Sigmoid colon (tissue), 7 donors: ENCODE measurements at places on chromosomes 4 and X.

GRCh38 chr4:3128976-3129375 lies 54.5 kb downstream of the HTT start:
- H3K36me3 ChIP-seq, result peaks cover 69% of the 10 kb centered on the region
- H3K27ac ChIP-seq, result no peak overlapping the region
- H3K27me3 ChIP-seq, result no peaks in the 10 kb centered on the region
- H3K4me3 ChIP-seq, result no peak overlapping the region
- no peak for DNase-seq

DNA sequence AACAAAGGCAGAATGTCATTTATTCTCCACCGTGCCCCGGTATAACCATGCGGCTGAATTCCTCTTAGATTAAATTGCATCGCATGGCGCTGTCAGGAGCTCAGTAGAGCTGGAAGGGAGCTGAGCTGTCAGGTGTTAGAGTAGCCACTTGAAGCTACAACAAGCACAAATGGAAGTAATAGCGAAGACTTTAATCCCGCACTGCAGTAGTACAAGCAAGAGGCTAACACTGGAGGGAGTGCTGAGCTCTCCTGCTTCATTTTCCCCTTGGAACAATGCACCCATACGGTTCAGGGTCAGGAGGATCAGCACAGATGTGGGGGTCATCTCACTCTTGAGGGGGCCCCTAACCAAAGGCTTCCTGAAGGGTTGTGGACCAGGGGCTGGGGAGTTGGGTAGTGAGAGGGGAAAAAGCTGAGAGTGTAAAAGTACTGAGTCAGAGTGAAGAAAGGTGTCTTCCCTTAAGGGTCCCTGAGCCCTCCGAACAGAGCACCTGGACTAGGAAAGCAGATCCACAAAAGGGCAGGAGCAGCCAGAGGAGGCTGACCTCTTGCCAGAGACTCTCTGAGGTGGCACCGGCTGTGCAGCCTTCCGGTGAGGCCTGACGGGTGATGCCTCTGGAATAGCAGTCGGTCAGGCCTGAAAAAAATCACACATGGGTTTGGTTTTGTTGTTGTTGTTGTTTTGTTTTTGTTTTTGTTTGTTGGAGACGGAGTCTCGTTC lies 36.0 kb upstream of the CBR4 start:
- no peak for DNase-seq
- H3K27me3 ChIP-seq, result no peaks in the 10 kb centered on the region
- no peaks in the 10 kb centered on the region for H3K4me1 ChIP-seq
- no peak overlapping the region for H3K4me3 ChIP-seq
- no peak overlapping the region for H3K27ac ChIP-seq
- H3K36me3 ChIP-seq, result no peaks in the 10 kb centered on the region

DNA sequence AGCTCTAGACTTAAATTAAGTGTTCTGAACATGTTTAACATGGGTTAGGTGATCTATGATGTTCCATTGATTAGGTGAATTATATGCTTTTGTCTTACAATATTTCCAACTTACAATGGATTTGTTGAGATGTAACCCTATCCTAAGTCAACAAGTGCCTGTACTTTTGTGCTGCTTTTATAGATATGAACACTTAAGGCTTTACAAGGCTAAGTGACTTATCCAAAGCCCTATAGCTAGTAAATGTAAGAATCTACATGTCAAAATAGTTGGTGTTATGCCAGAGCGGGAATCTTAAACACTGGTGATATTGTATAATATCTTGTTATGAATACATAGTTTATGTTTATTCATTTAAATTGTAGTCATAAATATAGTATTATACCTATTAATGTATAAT lies 1629.1 kb upstream of the IGFBP7 start:
- DNase-seq, result no peak
- H3K36me3 ChIP-seq, result no peaks in the 10 kb centered on the region
- no peaks in the 10 kb centered on the region for H3K4me1 ChIP-seq
- no peak overlapping the region for H3K4me3 ChIP-seq
- H3K27ac ChIP-seq, result no peak overlapping the region
- H3K27me3 ChIP-seq, result no peaks in the 10 kb centered on the region

DNA sequence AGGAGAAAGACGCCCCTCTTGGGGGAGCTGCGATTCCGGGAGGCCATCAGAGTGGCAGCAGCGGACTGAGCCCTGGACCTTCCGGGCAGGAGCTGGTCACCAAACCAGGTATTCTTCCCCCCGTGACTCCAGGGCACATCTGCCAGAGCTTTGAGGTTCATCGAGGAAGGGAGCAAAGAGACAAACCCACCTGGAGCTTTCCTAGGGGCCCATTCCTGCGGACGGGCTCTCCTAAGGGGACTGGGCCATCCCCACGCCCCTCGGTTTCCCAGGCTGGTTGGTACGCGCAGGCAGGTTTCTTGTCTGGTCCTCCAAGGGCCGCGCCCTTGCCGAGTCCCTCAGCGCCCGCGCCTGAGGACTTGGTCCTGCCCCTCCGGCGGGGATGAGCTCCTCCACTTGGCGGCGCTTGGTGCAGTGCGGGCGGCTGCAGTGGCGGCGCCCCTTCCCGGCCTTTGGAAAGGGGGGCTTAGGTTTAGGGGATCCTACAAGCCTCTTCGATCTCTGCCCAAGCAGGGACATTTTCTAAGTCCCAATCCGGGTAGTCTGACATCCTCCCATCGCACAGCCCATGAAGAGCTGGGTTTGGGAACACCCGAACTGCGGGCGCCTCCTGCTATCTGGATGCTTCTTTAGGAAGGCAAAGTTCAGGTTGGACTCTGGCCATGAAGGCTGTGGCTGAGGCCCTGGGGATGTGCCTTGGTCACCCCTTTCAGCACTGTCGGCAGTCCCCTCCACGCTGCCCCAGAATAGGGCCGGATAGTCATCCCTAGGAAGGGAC lies 538 bp downstream of the STBD1 start:
- H3K36me3 ChIP-seq, result no peaks in the 10 kb centered on the region
- peak overlapping the region; percentile 91 for H3K27ac ChIP-seq
- H3K27me3 ChIP-seq, result no peaks in the 10 kb centered on the region
- H3K4me1 ChIP-seq, result no peaks in the 10 kb centered on the region
- peak overlapping the region; percentile 87 for H3K4me3 ChIP-seq
- peak; percentile 82 for DNase-seq

- no peak overlapping the region for H3K4me3 ChIP-seq
- no peak for DNase-seq
- no peaks in the 10 kb centered on the region for H3K27me3 ChIP-seq
- H3K4me1 ChIP-seq, result no peaks in the 10 kb centered on the region
- no peaks in the 10 kb centered on the region for H3K36me3 ChIP-seq
Measured at GRCh38 chr4:41976775-41977516, 4.6 kb upstream of the DCAF4L1 start.

DNA sequence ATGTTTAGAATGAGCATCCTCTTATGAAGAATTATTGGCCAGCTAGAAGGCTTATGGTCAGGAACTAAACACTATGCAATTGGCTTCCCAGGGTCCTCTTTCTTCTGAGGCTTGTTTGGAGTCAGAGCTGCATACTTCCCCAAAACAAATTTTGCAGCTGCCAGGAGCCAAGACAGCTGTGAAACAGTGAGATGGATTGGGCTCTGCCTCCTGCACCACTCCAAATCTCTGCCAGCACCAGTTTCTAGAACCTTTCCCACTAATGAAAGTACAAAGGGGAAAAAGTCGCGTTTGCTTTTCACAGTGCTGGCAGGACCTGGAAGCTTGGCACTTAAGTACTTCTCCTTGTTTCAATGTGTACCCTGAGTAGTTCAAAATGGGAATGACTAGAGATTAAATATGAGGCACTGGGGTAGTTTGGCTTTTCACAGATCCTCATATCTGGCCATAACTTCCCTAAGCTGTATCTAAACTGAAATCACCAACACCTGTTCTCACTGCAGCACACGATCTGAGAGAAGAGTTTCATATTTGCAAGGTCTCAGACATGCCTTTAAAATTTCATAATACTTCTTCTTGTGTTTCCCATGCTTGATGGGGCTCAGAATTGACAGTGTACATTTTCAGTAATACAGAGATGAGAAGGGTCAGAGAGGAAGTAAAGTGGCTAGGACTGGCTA lies 20.7 kb upstream of the AR start:
- DNase-seq, result no peak
- H3K4me3 ChIP-seq, result no peak overlapping the region
- no peaks in the 10 kb centered on the region for H3K36me3 ChIP-seq
- no peaks in the 10 kb centered on the region for H3K4me1 ChIP-seq
- H3K27ac ChIP-seq, result no peak overlapping the region
- H3K27me3 ChIP-seq, result no peaks in the 10 kb centered on the region

DNA sequence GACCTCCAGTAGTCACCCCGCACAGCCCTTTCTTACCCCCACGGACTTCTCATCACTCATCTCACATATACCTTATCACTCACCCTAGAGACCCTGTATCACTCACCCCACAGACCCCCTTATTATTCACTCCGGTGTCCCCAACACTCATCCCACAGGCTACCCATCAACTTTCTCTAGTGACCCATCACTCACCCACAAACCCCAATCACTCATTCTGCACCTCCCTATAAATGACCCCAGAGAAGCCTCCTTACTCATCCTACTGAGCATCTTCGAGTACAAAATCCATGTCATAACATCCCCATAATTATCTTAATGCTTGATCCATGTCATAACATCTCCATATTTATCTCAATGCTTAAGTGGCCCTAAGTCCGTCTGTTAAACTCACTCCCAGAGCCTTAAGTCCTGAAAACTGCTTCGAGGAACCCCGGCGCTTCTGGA lies 934 bp downstream of the ZNF41 start:
- H3K36me3 ChIP-seq, result no peaks in the 10 kb centered on the region
- H3K27ac ChIP-seq, result peak overlapping the region; percentile 96
- H3K4me3 ChIP-seq, result peak overlapping the region; percentile 68
- peak; percentile 20 for DNase-seq
- H3K4me1 ChIP-seq, result no peaks in the 10 kb centered on the region

GRCh38 chr4:108001540-108002135 lies 11.9 kb downstream of the HADH start:
- peaks cover 55% of the 10 kb centered on the region for H3K4me1 ChIP-seq
- H3K27ac ChIP-seq, result no peak overlapping the region
- H3K4me3 ChIP-seq, result no peak overlapping the region
- no peaks in the 10 kb centered on the region for H3K36me3 ChIP-seq

DNA sequence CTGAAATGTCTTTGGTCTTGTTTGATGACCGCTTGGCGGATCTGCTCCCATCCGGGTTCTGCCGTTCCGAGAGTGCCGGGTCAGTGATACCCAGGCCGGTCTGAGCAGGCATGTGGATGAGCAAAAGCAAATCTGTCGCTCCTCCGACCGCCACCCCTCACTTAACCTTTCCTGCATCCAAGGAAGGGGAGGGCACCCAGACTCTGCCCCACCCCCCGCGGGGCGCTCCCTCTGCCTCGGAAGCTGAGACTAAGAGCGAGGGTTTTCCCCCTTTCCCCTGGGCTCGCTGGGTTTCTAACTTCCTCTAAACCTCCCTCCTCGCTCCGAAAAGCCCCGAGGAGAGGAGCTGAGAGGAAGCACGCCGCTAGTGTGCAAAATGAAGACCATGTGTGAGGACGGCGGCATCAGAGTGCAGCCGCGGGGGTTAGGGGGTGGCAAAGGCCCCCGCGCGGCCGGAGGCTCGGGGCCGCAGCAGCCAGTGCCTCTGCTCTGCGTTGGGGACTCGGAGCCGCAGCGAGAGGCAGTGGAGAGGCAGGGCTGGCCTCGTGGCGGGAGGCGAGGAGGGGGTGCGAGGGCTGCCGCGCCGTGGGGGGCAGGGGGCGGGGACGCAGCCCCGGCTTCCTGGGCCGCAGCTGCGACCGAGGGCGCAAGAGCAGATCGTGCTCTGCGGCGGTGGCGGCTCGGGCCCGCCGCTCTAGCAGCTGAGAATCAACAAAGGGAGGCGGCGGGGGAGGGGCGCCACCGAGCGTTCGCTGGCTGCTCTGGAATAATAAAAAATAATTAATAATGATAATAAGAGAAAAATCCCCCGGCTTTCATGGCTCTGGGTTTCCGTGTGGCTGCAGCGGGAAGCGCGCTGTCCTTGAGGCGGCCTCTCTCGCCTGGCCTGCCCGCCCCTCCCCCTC lies 55.8 kb upstream of the BCOR start:
- H3K27ac ChIP-seq, result peak overlapping the region; percentile 76
- peak overlapping the region; percentile 53 for H3K4me3 ChIP-seq
- DNase-seq, result peak; percentile 73
- no peaks in the 10 kb centered on the region for H3K27me3 ChIP-seq

GRCh38 chrX:107834275-107835201 lies 8.9 kb downstream of the MID2 start:
- DNase-seq, result no peak
- peaks cover 6% of the 10 kb centered on the region for H3K4me1 ChIP-seq
- H3K27ac ChIP-seq, result no peak overlapping the region
- no peaks in the 10 kb centered on the region for H3K36me3 ChIP-seq
- H3K4me3 ChIP-seq, result no peak overlapping the region

DNA sequence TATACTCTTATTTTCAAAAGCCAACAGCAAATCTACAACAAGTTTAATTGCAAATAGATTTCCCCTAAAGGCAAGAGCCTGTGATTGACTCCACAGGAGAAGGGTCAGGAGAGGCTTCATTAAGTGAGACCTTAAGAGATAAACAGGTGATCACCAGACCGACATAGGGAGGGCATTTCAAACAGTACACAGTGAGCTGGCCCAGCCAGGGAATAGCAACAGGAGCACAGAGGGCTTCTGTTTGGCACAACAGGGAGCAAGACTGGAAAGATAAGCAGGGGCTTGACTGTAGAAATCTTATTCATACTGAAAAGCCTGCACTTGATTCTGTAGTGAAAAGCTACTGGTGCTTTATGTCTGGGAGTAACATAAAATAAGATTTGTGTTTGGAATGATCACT lies 3.9 kb downstream of the RUFY3 start:
- no peak overlapping the region for H3K4me3 ChIP-seq
- no peaks in the 10 kb centered on the region for H3K27me3 ChIP-seq
- H3K27ac ChIP-seq, result no peak overlapping the region
